Neural crest cell (in vitro differentiated cells): ENCODE measurements at places on chromosomes 4 and X. TPM values are rescaled to one million over a fixed set of nuclear protein-coding genes. Genes with fewer than 3 reads are reported as not detected.
A peak's percentile ranks its signal among the peaks of the same experiment; 100 is the strongest.

GRCh38 chrX:70079870-70080269 is 17.6 kb downstream of the OTUD6A start:
- no peak overlapping the region for H3K27ac ChIP-seq
- no peak for DNase-seq
- H3K27me3 ChIP-seq = no peaks in the 10 kb centered on the region
- no peaks in the 10 kb centered on the region for H3K4me1 ChIP-seq
- no peak overlapping the region for H3K4me3 ChIP-seq
- H3K36me3 ChIP-seq = peaks cover 2% of the 10 kb centered on the region

GRCh38 chr4:119525771-119526712 is 102.6 kb downstream of the PDE5A start:
- H3K27me3 ChIP-seq = no peaks in the 10 kb centered on the region
- H3K4me1 ChIP-seq = peaks cover 19% of the 10 kb centered on the region
- H3K36me3 ChIP-seq = peaks cover 13% of the 10 kb centered on the region
- H3K27ac ChIP-seq = no peak overlapping the region

DNA sequence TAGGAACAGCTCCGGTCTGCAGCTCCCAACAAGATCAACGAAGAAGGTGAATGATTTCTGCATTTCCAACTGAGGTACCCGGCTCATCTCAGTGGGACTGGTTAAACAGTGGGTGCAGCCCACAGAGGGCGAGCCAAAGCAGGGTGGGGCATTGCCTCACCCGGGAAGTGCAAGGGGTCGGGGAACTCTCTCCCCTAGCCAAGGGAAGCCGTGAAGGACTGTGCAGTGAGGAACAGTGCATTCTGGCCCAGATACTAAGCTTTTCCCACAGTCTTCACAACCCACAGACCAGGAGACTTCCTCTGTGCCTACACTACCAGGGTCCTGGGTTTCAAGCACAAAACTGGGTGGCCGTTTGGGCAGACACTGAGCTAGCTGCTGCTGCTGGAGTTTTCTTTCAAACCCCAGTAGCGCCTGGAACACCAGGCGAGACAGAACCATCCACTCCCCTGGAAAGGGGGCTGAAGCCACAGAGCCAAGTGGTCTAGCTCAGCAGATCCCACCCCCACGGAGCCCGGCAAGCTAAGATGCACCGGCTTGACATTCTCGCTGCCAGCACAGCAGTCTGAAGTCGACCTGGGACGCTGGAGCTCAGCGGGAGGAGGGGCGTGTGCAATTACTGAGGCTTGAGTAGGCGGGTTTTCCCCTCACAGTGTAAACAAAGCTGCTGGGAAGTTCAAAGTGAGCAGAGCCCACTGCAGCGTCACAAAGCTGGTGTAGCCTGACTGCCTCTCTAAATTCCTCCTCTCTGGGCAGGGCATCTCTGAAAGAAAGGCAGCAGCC is 84.6 kb downstream of the THOC2 start:
- H3K36me3 ChIP-seq = peaks cover 35% of the 10 kb centered on the region
- H3K4me3 ChIP-seq = no peak overlapping the region
- peak; percentile 5 for DNase-seq

DNA sequence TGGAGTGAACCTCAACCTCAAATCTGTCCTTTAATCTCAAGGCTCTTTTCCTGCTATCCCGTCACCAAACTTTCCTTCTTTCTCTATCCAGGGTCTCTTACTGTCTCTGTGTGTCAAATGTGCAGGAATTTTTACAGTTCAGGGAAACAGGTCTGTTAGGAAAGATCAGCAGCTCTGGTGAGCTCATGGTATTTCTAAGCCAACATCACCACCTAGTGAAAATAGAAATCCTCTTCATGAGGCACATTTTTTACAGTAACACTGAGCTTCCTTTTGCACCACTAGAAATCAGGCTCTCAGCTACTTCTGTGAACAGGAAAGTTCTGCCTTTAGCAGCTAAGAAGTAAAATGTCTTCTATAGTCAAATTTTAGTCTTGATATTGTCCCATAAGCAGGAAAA is 39.6 kb downstream of the NUDT11 start:
- no peak overlapping the region for H3K4me3 ChIP-seq
- H3K36me3 ChIP-seq = no peaks in the 10 kb centered on the region
- no peak overlapping the region for H3K27ac ChIP-seq
- H3K4me1 ChIP-seq = peaks cover 3% of the 10 kb centered on the region
- H3K27me3 ChIP-seq = no peaks in the 10 kb centered on the region

GRCh38 chr4:157048248-157048647 is 27.7 kb upstream of the GLRB start:
- H3K4me3 ChIP-seq = no peak overlapping the region
- DNase-seq = no peak
- no peaks in the 10 kb centered on the region for H3K36me3 ChIP-seq
- H3K27me3 ChIP-seq = no peaks in the 10 kb centered on the region

DNA sequence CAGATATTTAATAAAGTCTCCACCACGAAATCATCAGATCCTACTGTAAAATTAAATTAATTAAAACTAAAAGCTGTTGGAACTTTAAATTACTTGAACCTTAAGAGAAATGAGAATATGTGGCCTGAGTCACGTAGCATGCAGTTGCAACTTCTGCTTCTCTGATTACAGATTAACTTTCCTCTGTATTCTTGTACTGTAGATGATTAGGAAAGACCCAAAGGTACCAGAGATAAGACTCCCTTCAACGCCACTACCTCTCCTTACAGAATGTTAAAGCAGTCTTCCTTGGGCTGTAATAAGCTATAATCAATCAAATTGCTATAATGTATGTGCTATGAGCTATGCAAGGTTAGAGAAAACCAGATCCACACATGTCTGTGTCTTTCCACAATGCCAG is 47.9 kb downstream of the FAM13A start:
- no peaks in the 10 kb centered on the region for H3K27me3 ChIP-seq
- H3K27ac ChIP-seq = no peak overlapping the region
- H3K36me3 ChIP-seq = peaks cover 25% of the 10 kb centered on the region
- no peaks in the 10 kb centered on the region for H3K4me1 ChIP-seq
- DNase-seq = no peak

The MYOZ2 gene
- not detected in 2 replicates for total RNA-seq

The FOXP3 gene
- total RNA-seq = 0.26 and 0.39 TPM in 2 replicates

The CXorf51B gene
- total RNA-seq = not detected in 2 replicates
